ENCODE measurements at places on chromosomes 3 and 15. TPM values are rescaled to one million over a fixed set of nuclear protein-coding genes. Genes with fewer than 3 reads are reported as not detected.

The OXSM gene
- 12.0 TPM for total RNA-seq

The HTR3E gene
- not detected for total RNA-seq

The LRRN1 gene
- 0.28 TPM for total RNA-seq

The RMDN3 gene
- 62.9 TPM for total RNA-seq

The C3orf85 gene
- total RNA-seq: not detected

The PLXND1 gene
- total RNA-seq: 6.1 TPM

The ANKRD63 gene
- not detected for total RNA-seq

DNA sequence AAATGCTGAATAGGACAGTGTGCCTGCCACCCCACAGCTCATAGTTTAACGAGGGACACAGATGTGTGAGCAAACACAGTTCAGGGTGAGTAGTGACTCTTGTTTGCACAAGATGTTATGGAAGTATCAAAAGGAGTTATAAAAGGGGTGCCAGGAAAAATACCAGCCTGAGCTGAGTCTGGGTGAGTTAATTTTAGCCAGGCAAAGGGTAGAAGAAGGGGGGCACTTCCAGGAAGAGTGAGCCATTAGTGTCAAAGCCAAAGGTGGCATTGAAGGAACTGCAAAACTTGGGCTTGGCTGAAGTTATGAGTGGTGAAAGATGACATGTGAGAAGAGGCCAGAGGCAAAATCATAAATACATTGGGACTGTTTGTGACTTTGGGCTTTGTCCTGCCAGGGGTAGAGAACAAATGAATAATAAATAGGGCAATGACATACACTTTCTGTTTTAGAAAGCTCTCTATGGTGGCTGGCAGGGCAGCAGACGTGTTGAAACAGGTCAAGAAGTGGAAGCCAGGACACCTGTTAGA lies 1.9 kb upstream of the SPPL2A start:
- DNase-seq: no peak

DNA sequence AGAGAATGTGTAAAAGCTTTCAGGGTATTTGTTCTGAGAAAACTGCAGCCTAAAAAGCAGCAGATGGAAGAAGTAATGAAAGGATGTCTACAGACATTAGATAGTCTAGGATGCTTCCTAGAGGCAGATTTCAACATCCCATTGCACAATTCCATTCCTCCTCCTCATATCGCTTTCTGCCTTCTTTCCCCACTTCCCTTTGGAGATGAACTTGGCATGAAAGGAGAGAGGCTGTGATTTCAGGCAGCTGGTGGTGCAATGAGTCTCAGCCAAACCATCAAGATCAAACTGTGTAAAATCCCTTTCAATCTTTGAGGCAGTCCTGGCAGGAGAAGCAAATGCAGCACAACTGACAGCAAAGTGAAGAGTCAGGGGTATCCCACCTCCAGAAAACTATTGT lies 438.7 kb upstream of the KCNMB2 start:
- DNase-seq: no peak

GRCh38 chr3:79922633-79923032 lies 154.8 kb upstream of the ROBO1 start:
- no peak for DNase-seq

GRCh38 chr3:111237946-111238345 lies 166.3 kb downstream of the NECTIN3 start:
- DNase-seq: no peak

- no peak for DNase-seq
These were observed 14.2 kb upstream of the SLC7A14 start for GRCh38 chr3:170600005-170600624.

- DNase-seq: no peak
These were observed 166.0 kb downstream of the NTRK3 start for GRCh38 chr15:88090481-88091011.

DNA sequence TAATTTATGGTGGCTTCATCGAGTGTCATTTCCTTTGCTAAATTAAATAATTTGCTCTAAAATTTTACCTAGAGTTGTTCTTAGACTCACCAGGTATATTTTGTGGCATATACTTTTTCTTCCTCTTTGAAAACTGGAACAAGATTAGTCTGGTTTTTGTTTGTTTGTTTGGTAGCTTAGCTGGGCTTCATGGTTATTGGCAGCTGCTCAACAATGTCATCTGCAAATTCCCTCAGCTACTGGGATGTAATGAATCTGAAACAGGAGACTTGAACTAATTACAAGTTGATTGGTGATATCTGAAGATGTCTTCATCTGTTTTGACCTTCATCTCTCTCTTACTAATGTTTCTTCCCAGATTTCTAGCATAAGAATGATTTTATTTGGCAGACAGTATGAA lies 270.5 kb upstream of the P2RY1 start:
- no peak for DNase-seq

GRCh38 chr3:81910244-81910852 lies 148.9 kb upstream of the GBE1 start:
- no peak for DNase-seq

DNA sequence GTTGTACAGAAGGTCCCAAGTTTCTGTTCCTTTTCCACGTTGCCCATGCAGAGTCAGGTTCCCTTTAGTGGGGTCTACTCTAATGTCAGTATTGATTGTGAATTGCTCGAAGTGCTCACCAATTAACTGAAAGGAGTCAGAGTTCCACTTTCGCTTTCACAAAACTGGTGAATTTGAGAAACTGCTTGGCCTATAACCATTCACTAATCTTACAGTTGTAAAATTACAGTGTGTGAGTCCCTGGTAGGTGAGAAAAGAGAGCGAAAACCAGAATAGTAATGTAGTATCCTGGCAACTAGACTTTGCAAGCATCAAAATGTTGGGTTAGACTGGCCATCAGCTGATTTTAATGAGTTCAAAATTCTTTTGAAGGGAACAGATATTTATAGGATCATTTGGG lies 237.5 kb upstream of the CHRM5 start:
- no peak for DNase-seq

All from activated T-cell treated with anti-CD3 and anti-CD28 coated beads, Interleukin-2, amount 50 U/mL, for 4 hours (primary cell).